ENCODE measurements at places on chromosomes 1 and 21. TPM values are rescaled to one million over a fixed set of nuclear protein-coding genes. Genes with fewer than 3 reads are reported as not detected.
A peak's percentile ranks its signal among the peaks of the same experiment; 100 is the strongest.

DNA sequence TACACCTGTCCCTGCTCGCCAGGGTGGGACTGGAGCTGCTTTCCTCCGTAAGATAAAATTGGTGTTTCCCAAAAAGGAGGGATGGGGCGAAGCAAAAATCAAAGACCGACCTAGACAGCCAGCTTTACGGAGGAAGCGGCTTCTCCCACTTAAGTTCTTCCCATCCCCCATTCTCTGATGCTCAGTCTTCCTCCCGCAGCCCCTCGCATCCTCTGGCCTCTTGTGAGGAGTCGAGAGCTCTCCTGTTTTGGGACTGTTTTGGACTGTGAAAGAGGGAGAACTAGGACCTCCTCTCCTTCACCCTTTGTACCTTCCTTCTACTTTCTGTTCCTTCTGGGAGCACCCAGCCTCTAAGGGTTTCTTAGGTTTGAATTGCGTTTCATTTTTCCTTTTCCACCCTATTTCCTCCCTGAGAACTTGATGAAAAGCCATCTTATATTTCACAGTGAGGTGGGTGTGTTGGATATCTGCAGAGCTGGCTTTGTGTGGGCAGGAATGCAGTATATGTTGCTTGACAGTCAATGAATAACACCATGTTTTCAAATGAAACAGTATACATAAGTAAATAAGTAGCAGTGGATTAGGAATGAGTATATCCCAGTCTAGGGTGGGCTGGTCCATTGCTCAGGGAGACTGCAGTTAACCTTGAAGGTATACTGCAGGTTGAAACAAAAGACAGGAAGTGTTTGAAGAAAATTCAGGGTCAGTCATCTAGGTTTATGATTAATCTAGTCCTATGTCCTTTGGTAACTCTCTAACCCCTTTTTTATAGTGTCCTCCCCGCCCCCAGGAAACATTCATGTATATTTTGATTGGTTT is 848 bp downstream of the CTTNBP2NL start:
- DNase-seq, result no peak

DNA sequence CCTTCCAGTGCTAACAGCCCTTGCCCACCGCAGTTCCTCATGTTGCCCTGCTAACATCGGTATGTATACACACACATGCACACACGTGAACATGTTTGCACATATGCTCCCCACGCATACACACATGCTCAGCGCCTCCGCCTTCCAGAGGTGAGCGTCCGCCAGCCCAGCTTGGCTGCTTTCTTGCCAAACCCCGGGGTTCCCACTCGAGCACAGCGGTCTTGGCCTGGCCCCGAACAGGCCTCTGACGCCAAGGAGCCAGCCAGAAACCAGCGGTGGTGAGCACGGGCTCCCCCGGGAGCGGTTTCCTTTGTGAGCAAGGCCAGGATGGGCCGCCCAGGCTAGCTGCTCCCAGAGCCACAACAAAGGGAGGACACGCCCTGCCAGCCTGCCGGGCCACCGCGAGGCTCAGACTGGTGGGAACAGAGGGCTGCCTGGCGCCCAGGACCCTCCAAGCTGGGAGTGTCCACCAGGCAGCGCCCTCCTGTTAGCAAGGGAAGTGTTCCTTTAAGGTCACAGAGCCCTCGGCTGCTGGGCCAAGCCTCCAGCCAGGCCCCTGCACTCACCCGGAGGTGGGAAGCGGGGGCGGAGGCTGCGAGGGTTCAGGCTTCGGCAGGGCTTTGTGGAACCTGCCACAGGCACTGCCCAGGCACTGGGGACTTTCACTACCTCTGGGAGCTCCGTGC is 65.4 kb downstream of the ALPL start:
- DNase-seq, result no peak

GRCh38 chr1:58881471-58881994 is 97.7 kb upstream of the JUN start:
- no peak for DNase-seq

GRCh38 chr1:72109916-72110315 is 172.4 kb downstream of the NEGR1 start:
- DNase-seq, result no peak

DNA sequence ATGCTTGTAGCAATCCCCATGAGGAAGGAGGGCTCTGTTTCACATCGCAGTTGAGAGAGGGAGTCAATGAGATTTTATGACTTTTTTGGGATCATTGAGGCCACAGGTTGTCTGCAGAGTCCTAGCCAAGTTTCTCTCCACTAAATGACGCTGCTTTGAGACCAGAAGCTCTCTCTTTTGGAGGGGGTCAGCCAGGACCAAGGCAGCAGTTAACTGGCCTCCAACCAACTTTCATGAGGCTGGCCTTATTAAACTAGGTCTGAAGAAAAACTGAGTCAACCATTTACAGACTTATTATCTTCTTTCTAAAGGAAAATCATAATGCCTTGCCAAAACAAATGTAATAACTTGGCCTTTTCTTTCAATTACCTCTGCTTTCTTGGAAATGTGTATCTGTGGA is 8.6 kb downstream of the WLS start:
- no peak for DNase-seq

GRCh38 chr1:20552728-20553445 is 514 bp downstream of the FAM43B start:
- no peak for DNase-seq

- peak; percentile 25 for DNase-seq
Measured at GRCh38 chr1:30125021-30125820, 598.2 kb downstream of the MATN1 start.

GRCh38 chr1:26306290-26307229 is at the start of gene UBXN11:
Gene UBXN11, minus strand, starts transcription at chr1:26306636. Its CDS starts 3,753 bp downstream, at chr1:26302883.
- peak; percentile 89 for DNase-seq

DNA sequence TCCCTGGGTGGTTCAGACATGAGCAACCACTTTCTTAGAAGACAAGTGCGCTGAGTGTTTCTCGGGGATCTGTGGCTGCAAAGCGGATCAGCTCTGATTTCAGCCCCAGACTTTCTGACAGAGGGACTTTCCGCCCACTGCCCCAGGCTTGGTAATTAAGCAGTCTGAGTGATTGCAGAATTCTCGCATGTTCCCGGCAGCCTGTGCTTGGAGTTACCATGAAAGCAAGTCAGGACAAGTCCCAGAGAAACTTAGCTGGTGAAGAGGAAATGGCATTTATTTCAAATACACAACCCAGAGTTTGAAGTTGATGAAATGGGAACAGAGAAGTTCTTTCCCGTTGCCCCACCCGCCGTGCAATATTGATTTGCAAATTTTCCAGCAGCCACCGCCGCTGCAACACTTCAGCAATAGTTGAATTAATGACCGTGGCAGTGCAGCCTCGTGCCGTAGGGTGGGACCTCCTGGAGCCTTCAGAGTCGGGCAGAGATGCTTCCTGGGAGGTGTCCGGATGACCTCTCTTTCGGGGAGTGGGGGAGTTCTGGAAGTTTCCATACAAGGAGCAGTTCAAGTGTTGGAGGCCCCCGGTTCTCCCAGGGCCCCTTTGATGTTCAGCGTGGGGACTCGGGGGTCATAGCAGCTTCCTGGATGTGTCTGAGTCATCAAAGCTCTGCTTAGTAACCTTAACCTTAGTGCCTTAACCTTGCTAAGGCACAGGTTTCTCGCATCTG is 134.7 kb downstream of the KAZN start:
- DNase-seq, result no peak

GRCh38 chr21:36749935-36750575 is 51.1 kb downstream of the SIM2 start:
- DNase-seq, result no peak

SLAMF9 gene
- total RNA-seq, result not detected

VPS72 gene
- 75.3 TPM for total RNA-seq

S100A7A gene
- total RNA-seq, result not detected

ORC1 gene
- 0.94 TPM for total RNA-seq

SHISAL2A gene
- total RNA-seq, result not detected

NTRK1 gene
- total RNA-seq, result not detected
